ENCODE measurements at places on chromosomes 2 and 18.

- DNase-seq, result no peak
Measured at GRCh38 chr2:234761910-234762309, 189.9 kb upstream of the SH3BP4 start.

GRCh38 chr2:159797543-159798375 is at the start of gene CD302:
CD302 (minus strand) TSS chr2:159798208; CDS start chr2:159798198, 10 bp downstream.
- peak; percentile 11 for DNase-seq

DNA sequence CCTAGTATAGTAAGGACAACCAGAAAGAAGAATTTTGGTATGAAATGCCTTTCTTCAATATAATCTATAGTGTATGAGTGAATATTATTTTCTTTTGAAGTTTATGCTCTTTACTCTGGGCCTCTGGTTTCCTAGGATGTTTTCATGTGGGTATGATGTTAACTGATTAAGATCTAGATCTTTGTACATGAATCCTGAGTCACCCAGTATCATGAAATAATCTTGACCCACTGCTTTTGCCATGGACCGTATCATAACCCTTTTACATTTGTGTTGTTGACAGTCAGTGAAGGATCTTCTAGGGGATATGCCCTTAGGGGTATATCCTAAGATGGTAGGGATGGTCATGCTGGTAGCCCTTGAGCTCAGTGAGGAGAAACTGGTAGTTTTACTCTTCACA is 100.3 kb downstream of the RAB3GAP1 start:
- DNase-seq, result no peak

GRCh38 chr2:237235383-237236095 is 149.8 kb downstream of the COPS8 start:
- no peak for DNase-seq

DNA sequence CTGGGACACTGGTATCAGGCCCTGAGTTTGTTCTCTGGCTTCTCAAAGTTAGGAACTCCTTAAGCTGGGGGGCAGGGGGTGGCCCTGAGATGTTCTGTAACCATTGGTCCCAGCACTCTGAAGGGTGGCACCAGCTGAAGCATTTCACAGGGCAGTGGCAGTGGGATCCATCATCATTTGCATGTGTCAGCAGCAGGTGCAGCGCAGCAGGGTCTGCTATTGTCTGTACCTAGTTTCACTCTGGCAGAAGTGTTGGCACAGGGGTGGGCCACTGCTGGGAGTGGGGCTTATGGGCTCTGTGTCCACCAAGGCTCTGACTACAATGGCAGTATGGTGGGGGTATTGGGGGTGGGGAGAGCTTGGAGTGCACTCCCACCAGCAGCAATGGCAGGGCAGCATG is 460.4 kb upstream of the ZNF804A start:
- no peak for DNase-seq

GRCh38 chr2:171814883-171815282 is 79.2 kb downstream of the SLC25A12 start:
- DNase-seq, result no peak
